ENCODE measurements at places on chromosomes 4 and X.
A peak's percentile ranks its signal among the peaks of the same experiment; 100 is the strongest.

GRCh38 chrX:136047016-136047642, 61.9 kb downstream of the SLC9A6 start:
- no peak for DNase-seq

GRCh38 chr4:16122784-16123183, 39.0 kb upstream of the PROM1 start:
- peak; percentile 47 for DNase-seq

GRCh38 chrX:39953879-39954278, 143.9 kb downstream of the BCOR start:
- no peak for DNase-seq

GRCh38 chrX:22686138-22686541, 313.6 kb upstream of the DDX53 start:
- no peak for DNase-seq

GRCh38 chr4:30716158-30716557, 4.0 kb upstream of the PCDH7 start:
- no peak for DNase-seq

- DNase-seq: no peak
Observed at GRCh38 chrX:103063191-103063845, 653 bp downstream of the BEX1 start.

GRCh38 chr4:8439914-8440491, 520 bp downstream of the ACOX3 start:
- DNase-seq: no peak

DNA sequence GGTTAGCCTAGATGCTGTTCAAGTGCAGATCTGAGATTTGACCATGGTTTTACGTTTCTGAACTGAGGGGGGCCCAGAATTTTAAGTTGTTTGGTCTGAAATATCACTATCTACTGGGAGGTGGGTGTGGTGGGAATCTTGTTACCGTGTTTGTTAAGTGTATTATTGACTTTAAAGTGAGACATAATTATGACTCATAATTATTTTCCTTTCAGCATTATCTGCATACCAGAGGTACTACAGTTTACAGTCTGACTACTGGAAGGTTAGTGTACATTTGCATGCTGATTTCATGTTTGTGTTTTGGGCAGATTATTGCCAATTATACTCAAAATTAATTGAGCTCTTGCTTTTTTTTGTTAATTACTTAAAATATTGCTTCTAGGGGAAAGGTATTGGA, 101.5 kb downstream of the KDM6A start:
- no peak for DNase-seq

GRCh38 chrX:109716431-109717028, 16.5 kb downstream of the ACSL4 start:
- DNase-seq: no peak

GRCh38 chr4:41744572-41745291, 3.8 kb downstream of the PHOX2B start:
- no peak for DNase-seq

GRCh38 chrX:38816155-38816554, 14.9 kb downstream of the MID1IP1 start:
- DNase-seq: peak; percentile 28

- no peak for DNase-seq
Observed at GRCh38 chrX:153340111-153340510, 6.2 kb downstream of the ZNF275 start.

GRCh38 chr4:71229477-71230270, 109.1 kb upstream of the SLC4A4 start:
- no peak for DNase-seq

DNA sequence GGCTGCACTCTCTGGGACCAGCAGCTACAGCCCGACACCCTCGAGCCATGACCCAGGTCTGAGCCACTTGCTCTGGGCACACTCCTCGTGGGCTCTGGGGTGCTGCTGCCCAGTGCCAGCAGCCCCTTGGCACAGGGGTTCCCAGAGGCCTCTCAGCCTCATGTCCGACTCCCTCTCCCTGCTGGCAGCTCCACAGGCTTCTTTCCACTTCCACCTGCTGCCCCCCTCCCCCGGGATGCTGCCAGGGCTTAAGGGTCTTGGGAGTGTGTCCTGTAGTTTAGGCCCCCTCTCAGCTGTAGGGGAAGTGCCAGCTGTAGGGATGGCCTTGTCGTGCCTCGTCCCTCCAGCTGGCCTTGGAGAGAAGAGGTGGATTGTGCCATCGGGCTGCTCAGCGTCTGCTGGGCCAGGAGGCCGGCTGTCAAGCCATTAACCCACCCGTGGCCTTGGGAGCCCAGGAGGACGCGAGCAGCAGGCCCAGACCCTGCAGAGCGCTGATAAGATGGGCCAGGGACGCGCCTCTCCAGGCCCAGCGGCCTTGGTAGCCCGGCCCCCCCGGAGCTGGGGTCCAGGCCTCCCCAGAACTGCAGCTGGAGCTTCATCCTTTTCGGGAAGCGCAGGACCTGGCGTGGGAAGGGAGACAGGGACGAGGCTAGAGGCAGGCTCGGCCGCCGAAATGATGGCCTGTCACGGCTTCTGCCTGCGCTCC, 1.0 kb upstream of the USP27X start:
- no peak for DNase-seq

DNA sequence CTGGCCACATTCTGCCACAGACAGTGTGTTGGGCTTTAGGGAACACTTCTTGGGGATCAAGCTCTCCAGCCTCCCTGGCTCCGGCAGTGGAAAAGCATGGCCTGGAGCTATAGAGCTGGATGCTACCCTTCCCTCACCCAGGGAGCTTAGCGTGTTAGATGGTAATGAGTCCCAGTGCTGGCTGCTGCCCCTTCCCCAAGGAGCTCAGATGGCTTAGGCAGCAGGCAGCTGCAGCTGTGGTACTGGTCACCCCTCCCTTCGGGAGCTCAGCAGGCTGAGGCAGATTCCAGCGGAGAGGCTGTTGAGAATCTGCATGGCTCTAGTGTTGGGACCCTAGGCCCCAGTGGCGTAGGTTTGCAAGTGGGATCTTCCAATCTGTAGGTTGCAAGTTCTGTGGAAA, 19.5 kb downstream of the TMEM144 start:
- no peak for DNase-seq

GRCh38 chrX:30282527-30282926, 26.7 kb downstream of the NR0B1 start:
- DNase-seq: no peak

DNA sequence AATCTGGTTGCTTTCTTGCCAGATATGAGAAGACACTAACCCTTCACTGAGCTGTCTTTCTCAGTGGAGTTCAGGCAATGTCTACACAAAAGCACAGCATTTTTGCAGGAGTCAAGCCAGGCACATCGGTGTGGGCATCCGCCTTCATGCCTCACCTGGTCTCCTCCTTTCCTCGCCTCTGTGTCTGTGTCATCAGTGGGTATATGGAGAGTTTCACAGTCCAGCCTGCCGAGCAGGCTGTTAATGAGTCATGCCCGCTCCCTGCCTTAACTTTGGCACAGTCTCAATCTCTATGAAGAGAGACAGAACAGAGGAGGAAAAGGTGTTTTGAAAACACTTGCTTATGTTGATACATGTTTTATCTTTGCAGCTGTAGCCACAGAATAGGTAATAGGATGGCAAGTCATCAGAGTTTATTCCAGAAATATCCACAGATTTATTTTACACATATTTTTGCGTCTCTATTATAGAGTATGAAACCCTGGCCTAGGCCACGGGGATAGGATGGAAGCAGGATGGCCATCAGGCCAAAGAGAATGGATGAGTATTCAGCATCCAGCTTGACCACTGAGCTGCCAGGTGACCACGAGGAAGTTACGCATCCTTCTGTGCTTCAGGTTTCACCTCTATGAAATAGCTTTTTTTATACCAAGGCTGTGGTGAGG, 32.8 kb upstream of the MAML3 start:
- no peak for DNase-seq

GRCh38 chrX:147894366-147894963, 17.3 kb upstream of the FMR1 start:
- no peak for DNase-seq

DNA sequence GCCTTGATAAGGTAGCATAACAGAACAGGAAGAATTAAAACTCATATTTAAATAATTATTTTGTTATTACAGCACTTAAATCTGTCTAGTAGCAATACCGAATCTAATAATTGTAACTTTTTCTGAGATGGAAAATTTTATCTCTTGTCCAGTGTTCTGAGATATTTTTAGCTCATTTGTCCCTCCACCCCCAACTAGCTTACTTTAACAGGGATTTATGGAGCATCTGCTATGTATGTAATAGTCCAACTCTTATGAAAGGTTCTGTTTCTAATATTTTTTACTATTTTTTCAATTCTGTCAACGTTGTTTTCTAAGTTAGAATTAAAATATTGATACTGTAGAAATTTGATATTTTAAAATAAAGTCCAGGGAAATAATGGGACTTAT, 38.2 kb upstream of the NUDT6 start:
- no peak for DNase-seq

GRCh38 chr4:74385386-74385785, 20.4 kb downstream of the EREG start:
- DNase-seq: no peak

DNA sequence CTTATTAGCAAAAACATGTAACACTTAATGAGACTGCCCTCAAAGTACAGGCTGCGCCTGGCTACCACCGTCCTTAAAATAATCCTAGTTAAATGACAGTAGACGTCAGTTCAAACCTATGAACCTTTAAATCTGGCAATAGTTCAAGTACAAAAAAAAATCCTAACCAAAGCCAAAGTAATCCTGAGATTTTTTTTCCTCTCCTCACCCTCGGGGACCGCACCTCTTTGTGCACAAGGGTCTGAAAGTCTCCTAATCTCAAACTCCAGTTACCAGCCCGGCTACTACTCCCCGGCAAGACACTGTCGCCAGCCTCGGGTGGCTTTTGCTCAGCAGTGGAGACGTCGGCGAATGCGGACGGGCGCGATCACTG, 439 bp downstream of the SEC31A start:
- no peak for DNase-seq

DNA sequence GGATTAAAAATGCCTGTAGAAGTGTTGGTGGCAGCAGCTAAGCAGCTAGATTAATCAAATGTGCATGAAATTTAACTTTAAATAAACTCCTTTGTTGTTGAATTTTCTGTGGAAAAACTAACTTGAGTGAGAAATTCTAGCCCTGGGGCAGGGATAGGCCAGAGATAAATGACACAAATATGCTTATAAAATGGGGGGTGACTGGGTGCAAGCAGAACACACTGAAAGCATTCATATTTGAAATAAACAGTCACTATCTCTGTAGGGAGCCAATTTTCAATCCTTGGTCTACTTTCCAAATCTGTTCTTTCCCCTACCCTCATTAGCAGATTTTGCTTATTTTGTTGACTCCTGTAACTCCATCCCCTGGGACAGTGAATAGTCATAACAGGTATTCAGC, 47.9 kb downstream of the RBPJ start:
- DNase-seq: no peak

DNA sequence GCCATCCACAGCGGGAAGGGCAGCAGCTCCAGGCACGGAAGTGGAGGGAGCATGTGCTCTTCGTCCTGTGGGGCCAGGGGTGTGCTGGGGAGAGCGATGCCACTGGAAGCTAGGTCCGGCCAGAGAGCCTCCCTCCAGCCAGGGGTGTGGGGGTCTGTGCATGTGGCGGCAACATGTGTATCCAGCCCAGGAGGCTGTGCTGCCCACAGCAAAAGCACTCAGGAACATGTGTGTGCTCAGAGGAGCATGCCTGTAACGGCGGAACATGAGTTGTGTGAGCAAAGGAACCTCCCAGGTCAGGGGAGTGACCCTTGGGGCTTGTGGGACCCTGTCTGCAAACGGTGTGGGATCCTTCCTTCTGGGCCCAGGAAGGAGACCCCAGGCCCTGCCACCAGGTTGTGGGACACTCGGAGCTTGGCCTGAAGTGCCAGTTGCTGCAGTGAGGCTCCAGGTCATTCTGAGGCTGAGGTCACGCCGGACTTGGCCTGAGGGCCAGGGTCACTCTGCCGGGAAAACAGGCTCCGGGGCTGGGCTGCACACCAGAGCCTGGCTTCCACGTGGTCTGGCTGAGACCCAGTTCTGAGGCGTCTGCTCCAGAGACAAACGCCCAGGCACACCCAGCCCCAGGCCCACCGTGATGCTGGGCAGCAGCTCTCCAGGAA, 37.2 kb downstream of the CPLX1 start:
- no peak for DNase-seq

GRCh38 chr4:127732623-127733328, 2.6 kb downstream of the SLC25A31 start:
- DNase-seq: no peak

DNA sequence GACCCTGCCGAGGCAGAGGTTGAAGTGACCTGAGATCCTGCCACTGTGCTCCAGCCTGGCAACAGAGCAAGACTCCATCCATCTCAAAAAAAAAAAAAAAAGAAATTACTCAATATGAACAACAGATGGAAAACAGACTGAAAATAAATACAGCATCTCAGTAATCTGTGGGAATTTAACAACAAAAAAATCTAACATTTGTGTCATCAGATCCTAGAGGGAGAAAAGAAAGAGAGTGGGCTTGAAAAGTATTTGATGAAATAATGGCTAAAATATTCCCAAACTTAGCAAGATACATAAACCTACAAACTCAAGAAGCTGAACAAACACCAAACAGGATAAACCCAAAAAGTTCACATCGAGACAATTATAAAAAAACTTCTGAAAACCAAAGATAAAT, 84.7 kb downstream of the CENPC start:
- DNase-seq: no peak

DNA sequence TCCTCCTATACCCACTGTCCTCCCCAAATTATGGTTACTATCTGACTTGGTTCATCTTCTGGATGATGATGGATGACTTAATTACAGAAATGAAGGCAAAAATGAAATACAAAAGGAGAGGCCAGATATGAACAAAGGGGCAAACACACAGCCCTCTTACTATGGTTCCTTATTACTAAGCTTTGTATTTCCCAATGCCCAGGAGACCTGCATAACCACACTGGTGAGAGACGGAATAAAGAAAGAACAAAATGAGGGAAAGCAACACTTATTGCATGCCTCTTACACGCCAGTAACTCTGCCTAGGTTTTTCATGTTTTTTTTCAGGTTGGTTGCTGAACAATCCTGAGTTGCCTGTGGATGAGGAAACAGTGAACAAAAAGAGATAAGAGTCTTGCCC, 120.5 kb downstream of the SLC10A7 start:
- DNase-seq: no peak

DNA sequence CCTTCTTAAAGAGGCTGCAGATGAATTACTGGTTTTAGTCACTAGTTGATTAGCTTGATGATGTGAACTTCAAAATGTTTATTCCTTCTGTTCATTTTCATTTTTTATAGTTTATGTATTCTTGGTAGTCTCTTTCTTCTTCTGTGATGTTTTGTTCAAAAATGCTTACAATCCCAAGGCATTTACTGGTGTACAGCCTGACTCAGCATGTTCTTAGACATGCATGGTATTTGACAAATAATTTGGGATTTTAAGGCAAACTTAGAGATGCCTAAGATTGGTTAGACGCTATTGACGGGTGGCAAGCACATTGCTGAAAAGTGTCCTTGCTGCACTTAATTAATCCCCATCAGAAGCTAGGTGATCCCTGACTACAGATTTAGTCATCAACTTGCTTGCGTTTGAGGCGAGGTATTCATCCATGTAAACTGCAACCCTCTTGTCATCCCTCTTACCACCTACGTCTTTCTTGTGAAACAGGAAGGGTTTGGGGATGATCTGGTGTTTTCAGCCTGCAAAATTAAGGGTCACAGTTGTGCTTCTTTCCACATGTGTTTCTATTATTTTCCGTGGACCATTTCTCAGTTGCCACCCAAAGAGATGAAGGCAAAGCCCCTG, 331.8 kb downstream of the DKK2 start:
- no peak for DNase-seq

GRCh38 chr4:111499706-111500105, 645.5 kb upstream of the FAM241A start:
- DNase-seq: no peak

GRCh38 chr4:126341927-126342326, 1027.2 kb downstream of the FAT4 start:
- DNase-seq: no peak

GRCh38 chr4:169675825-169676224, 55.4 kb downstream of the CLCN3 start:
- DNase-seq: no peak

All from stimulated activated CD8-positive, alpha-beta memory T cell treated with anti-CD3 and anti-CD28 coated beads, Interleukin-4, amount 100 ng/mL, for 48 hours (primary cell).